Thyroid gland (tissue), 4 donors: ENCODE measurements at places on chromosomes 7 and 10. TPM values are rescaled to one million over a fixed set of nuclear protein-coding genes. Genes with fewer than 3 reads are reported as not detected.

PRSS37 gene
- not detected for total RNA-seq

- H3K4me1 ChIP-seq: peaks cover under 1% of the 10 kb centered on the region
- H3K27me3 ChIP-seq: no peaks in the 10 kb centered on the region
- H3K4me3 ChIP-seq: no peak overlapping the region
- DNase-seq: no peak
Observed at GRCh38 chr10:31942435-31942834, 13.8 kb upstream of the ARHGAP12 start.

DNA sequence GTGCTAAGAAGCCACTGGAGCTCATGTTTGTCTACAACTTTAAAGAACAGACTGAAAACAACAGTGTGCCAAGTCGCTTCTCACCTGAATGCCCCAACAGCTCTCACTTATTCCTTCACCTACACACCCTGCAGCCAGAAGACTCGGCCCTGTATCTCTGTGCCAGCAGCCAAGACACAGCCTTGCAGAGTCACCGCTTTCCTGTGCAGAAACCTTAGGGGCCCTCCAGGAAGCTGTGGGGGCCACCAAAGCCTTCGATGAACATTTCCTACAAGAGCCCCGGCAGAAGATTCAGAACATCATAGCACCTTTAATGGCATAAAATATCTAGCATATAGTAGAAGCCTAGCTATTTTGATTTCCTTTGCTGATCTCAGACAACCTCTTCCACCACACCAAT is 88.0 kb upstream of the PRSS58 start:
- no peaks in the 10 kb centered on the region for H3K4me1 ChIP-seq
- no peak for DNase-seq
- no peaks in the 10 kb centered on the region for H3K36me3 ChIP-seq

GRCh38 chr7:10156972-10157371 is 816.7 kb upstream of the PHF14 start:
- H3K27me3 ChIP-seq: no peaks in the 10 kb centered on the region
- no peaks in the 10 kb centered on the region for H3K4me1 ChIP-seq
- H3K27ac ChIP-seq: no peak overlapping the region
- no peaks in the 10 kb centered on the region for H3K36me3 ChIP-seq
- H3K4me3 ChIP-seq: no peak overlapping the region
- no peak for DNase-seq

COBL gene
- total RNA-seq: 14.6 TPM

GRCh38 chr7:140489026-140489359 is 9.7 kb upstream of the MKRN1 start:
- H3K4me1 ChIP-seq: no peaks in the 10 kb centered on the region
- no peaks in the 10 kb centered on the region for H3K36me3 ChIP-seq
- H3K4me3 ChIP-seq: no peak overlapping the region
- no peaks in the 10 kb centered on the region for H3K27me3 ChIP-seq
- no peak for DNase-seq

EZH2 gene
- 1.1 TPM for total RNA-seq

NFE2L3 gene
- 1.4 TPM for total RNA-seq

KCND2 gene
- 1.5 TPM for total RNA-seq

TWIST1 gene
- total RNA-seq: 4.7 TPM

GIMAP1 gene
- total RNA-seq: 8.6 TPM

GRCh38 chr7:44134943-44135628 is 6.0 kb downstream of the MYL7 start:
- no peak overlapping the region for H3K4me3 ChIP-seq
- peaks cover 8% of the 10 kb centered on the region for H3K4me1 ChIP-seq
- H3K27ac ChIP-seq: peak overlapping the region; percentile 49
- H3K36me3 ChIP-seq: no peaks in the 10 kb centered on the region
- DNase-seq: peak; percentile 77

FLNC gene
- total RNA-seq: 12.6 TPM

- DNase-seq: no peak
- H3K27ac ChIP-seq: no peak overlapping the region
- H3K27me3 ChIP-seq: no peaks in the 10 kb centered on the region
- H3K4me3 ChIP-seq: no peak overlapping the region
Observed at GRCh38 chr10:78655979-78656378, 412.8 kb upstream of the ZMIZ1 start.

SLC26A3 gene
- not detected for total RNA-seq

- no peak overlapping the region for H3K27ac ChIP-seq
- H3K36me3 ChIP-seq: no peaks in the 10 kb centered on the region
- H3K27me3 ChIP-seq: peaks cover 15% of the 10 kb centered on the region
- H3K4me3 ChIP-seq: no peak overlapping the region
Observed at GRCh38 chr10:100683004-100683403, 62.4 kb upstream of the PAX2 start.

DNA sequence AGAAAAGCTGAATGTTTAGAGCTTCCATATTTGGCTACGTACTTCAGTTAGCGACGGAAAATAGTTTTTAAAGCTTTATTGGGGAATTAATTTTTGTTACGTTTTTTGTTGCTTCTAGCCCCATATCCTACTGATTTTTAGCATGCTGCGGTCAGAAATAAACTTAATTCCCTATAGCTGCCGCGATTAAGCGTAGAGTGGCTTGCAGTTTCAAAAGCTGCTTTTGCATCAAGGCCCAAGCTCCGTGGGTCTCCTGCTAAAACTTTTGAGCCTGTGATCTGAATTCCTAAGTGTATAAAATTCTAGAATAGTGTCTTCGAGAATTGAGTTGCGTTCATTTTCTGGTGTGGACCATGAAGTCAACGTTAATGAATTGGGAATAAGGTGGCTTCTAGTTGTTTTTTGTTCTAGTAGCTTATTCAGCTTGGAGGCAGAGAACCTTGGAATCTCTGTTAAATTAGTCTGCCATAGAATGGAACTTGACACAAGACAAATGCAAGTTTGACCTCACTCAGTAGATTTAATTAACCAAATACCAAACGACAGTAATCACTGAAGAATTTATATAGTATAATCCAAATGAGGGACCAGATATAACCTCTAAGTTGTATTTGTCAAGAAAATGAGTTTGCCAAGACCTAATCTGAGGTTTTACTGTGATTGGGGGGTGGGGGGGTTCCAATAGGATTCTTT is 977 bp downstream of the CALU start:
- H3K27me3 ChIP-seq: no peaks in the 10 kb centered on the region
- no peak for DNase-seq
- H3K27ac ChIP-seq: no peak overlapping the region
- H3K4me1 ChIP-seq: peaks cover 30% of the 10 kb centered on the region
- no peaks in the 10 kb centered on the region for H3K36me3 ChIP-seq
- peak overlapping the region; percentile 96 for H3K4me3 ChIP-seq

DNA sequence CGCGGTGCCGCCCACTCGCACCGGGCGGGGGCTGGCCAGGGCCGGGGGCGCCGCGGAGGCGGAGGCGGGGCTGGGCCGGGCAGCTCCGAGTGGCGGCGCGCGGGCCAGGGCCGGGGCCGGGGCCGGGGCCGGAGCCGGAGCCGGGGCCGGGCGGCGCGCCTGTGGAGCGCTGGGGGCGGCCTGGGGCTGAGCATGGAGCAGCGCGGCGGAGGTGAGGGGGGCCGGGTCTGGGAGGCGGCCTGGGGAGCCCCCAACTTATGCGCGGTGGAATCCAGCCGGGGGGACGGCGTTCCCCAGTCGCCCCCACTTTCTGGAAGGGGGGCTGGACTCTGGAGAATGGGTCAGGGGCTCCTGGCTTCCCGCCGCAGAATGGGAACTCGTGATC is at the start of gene LZTS2:
Gene LZTS2 (plus strand): TSS at position 67 of the 385 bp plus-strand sequence. CDS start 2,731 bp downstream, outside the sequence.
- no peak for DNase-seq
- H3K27ac ChIP-seq: peak within 1 kb of the TSS; percentile 99
- peak within 1 kb of the TSS; percentile 52 for H3K4me3 ChIP-seq
- peaks cover 10% of the 10 kb centered on the region for H3K36me3 ChIP-seq
- H3K27me3 ChIP-seq: no peaks in the 10 kb centered on the region
- peaks cover 39% of the 10 kb centered on the region for H3K4me1 ChIP-seq

THSD7A gene
- 5.9 TPM for total RNA-seq

DNA sequence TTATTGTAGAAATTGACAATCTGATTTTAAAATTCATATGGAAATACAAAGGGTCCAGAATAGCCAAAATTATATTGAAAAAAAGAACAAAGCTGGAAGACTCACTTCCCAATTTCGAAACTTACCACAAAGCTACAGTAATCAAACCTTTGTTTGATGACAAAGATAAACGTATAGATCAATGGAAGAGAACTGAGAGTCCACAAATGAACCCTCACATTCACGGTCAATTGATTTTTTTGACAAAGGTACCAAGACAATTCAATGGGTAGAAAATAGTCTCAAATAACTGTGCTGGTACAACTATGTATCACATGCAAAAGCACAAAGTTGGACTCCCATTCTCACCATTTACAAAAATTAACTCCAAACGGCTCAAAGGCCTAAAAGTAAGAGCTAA is 8.7 kb downstream of the KPNA7 start:
- H3K36me3 ChIP-seq: no peaks in the 10 kb centered on the region
- no peak overlapping the region for H3K4me3 ChIP-seq
- no peak for DNase-seq
- H3K27me3 ChIP-seq: no peaks in the 10 kb centered on the region

DNA sequence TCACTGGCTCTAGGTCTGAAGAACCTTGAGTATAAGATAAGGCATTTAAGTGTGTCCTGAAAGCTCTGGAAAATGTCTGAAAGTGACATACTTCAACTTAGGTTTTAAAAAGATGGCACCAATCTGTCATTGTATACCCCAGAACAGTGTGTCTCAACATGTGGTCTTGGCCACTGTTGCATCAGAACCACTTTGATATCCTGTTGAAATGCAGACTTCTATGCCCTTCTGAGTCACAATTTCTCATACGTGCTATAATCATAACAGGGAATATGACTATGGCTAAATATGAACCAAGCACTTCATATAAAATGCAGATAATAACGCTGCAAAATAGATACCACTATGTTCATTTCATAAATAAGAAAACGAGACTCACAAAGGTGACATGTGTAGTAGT is 38.0 kb upstream of the GPAM start:
- H3K27ac ChIP-seq: no peak overlapping the region
- no peak for DNase-seq
- no peaks in the 10 kb centered on the region for H3K27me3 ChIP-seq
- H3K4me3 ChIP-seq: no peak overlapping the region
- H3K36me3 ChIP-seq: no peaks in the 10 kb centered on the region

GRCh38 chr10:127906548-127907377 is at the start of gene PTPRE:
PTPRE (plus strand) TSS chr10:127907103; CDS start chr10:128040882, 133,779 bp downstream.
- H3K27ac ChIP-seq: peak within 1 kb of the TSS; percentile 70
- peak; percentile 53 for DNase-seq
- H3K4me1 ChIP-seq: peaks cover 9% of the 10 kb centered on the region
- H3K36me3 ChIP-seq: no peaks in the 10 kb centered on the region
- H3K4me3 ChIP-seq: peak within 1 kb of the TSS; percentile 44

DNA sequence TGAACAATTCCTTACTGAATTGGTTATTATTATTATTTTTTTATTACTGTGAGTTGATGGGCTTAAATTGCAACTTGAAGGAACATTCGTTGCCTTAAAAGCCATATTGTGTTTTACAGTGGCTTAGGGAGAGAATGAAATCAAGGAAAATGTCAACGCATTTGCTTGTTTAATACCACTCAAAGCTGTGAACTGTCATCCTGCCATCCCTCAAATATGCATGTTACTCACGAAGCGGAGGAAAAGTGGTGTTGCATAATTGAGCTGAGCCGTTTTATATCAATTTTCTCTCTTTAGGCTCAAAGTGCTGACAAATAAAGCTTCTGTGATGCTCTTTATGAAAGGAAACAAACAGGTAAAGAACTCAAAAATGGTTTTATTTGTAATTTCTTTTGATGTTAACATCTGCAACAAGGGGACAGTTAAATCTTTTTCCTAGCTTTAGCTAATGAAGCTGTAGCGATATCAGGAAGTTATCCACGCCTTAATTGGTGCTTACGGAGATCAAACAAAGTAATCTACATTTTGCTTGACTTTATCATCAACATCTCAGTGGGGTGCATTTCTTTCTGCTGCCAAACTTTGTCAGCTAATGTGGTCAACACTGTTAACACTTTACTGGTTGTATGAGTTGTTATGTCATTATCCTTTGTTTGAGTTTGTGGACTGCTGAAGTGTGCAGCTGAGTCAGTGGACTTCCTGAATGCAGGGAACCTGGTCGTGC is 33.1 kb downstream of the GLRX3 start:
- no peak overlapping the region for H3K27ac ChIP-seq
- H3K4me1 ChIP-seq: no peaks in the 10 kb centered on the region
- no peak overlapping the region for H3K4me3 ChIP-seq
- H3K36me3 ChIP-seq: peaks cover 31% of the 10 kb centered on the region

CCL24 gene
- total RNA-seq: not detected

BET1 gene
- total RNA-seq: 33.1 TPM

- DNase-seq: no peak
- no peaks in the 10 kb centered on the region for H3K4me1 ChIP-seq
- no peak overlapping the region for H3K27ac ChIP-seq
- H3K4me3 ChIP-seq: no peak overlapping the region
Observed at GRCh38 chr7:45071528-45071927, 17.2 kb downstream of the NACAD start.

DNA sequence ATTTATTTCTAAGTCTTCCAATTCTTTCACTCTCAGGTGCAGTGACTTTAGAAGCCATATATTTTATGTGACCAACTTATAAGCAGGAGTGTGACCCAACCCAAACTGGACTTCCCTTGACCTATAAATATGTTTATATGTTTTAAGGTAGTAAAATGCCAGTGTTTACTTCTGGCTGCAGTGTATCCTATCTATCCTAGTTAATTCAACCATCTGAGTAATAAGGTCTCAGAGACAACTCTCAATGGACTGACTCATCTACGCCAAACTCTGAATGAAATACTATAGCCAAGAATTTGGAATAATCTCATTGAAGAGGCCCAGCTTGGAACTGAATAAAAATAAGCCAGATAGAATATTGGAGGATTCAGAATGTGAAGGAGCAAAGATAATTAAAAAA is 544.5 kb upstream of the SORCS1 start:
- H3K4me1 ChIP-seq: no peaks in the 10 kb centered on the region
- H3K27ac ChIP-seq: no peak overlapping the region
- no peaks in the 10 kb centered on the region for H3K36me3 ChIP-seq
- no peaks in the 10 kb centered on the region for H3K27me3 ChIP-seq
- no peak overlapping the region for H3K4me3 ChIP-seq

- no peak overlapping the region for H3K4me3 ChIP-seq
- no peaks in the 10 kb centered on the region for H3K36me3 ChIP-seq
- H3K27ac ChIP-seq: no peak overlapping the region
- no peaks in the 10 kb centered on the region for H3K4me1 ChIP-seq
- no peak for DNase-seq
Observed at GRCh38 chr10:52757773-52758172, 14.8 kb downstream of the MBL2 start.

DNA sequence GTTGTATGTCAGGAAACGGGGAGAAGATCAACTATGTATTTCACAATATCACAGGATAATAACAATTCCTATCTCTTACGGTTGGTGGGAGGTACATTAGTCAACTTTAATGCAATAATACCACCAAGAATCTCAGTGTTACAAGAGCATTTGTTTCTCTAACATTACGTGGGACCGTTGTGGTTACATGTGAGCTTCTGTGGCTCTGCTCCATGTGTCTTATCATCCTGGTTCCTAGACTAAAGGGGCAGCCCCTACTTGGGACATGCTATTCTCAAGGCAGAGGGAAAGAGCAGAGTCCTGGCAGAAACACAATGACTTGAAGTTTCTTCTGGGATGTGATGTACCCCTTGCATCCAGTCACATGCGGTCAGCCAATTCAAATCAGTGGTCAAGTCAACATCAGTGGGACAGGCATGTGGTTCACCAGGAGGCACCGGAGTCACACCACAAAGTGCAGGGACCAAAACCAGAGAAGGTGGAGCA is 2.5 kb upstream of the ZNF22 start:
- H3K27me3 ChIP-seq: no peaks in the 10 kb centered on the region
- peaks cover 42% of the 10 kb centered on the region for H3K4me1 ChIP-seq
- H3K36me3 ChIP-seq: peaks cover 10% of the 10 kb centered on the region
- no peak for DNase-seq
